ENCODE measurements at places on chromosomes 5 and 9.

DNA sequence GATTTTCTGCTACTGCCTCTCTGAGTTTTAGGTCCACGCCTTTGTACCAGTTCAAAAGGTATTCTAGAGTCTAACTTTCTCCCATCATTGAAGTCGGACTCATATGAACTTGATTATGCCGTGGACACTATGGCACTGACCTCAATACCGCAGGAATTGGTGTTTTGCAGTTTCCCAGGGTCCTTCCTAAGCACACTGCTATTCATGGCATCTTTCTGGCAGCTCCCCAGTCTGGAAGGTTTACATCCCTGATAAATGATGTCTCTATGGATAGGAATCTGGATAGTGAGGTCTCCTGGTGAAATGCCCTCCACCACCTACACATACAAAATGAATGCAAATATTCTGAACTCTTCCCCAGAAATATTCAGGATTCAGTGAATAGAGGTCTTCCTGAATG is 422.2 kb downstream of the CTNND2 start:
- DNase-seq: no peak

GRCh38 chr5:170342153-170342725 is 44.7 kb upstream of the LCP2 start:
- DNase-seq: no peak

DNA sequence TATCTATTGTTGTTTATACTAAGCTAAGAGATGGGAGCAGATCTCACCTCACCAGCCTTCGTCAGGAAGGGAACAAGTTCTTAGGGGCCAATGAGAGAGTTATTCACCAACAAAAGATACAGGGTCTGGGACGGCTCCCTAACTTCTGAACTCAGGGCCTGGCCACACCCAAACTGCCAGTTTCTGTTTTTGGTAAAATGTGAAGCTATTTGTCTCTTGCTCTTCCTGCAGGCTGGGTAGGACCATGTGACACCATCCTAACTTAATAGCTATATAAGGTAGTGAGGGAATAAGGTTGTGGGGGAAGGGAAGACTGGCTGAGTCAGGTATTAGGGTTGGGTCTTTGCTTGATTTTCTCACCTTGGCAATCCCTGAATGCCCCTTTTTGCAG is 480.5 kb downstream of the KDM4C start:
- no peak for DNase-seq

- no peak for DNase-seq
These were observed 22.9 kb upstream of the ROPN1L start for GRCh38 chr5:10418654-10419345.

DNA sequence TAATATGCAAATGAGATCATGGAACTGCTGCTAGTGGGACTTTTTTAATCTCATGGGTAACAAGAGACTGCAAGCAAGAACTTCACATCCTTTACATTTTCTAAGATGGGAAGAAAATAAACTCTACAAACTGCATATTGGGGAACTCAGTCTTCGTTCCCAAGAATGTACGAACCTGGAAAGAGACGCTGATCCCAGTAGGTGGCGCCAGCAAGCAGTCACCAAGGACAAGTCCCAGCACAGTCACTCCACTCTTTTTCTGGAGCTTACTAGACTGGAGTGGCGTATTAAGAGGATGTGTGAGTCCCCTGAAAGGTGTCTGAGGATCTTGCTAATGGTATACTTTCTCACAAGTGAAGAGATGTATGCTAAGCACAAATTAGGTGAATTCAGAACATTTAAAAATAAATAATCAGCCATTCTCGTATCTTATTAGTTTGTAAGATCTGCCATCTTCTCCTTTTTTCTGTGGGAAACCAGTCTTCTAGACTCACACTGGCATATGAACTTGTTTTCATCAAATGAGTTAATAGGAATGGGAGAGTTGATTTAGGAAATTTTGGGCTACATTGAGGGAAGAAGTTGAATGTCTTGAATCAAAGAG is 16.0 kb upstream of the PUM3 start:
- DNase-seq: peak; percentile 27

DNA sequence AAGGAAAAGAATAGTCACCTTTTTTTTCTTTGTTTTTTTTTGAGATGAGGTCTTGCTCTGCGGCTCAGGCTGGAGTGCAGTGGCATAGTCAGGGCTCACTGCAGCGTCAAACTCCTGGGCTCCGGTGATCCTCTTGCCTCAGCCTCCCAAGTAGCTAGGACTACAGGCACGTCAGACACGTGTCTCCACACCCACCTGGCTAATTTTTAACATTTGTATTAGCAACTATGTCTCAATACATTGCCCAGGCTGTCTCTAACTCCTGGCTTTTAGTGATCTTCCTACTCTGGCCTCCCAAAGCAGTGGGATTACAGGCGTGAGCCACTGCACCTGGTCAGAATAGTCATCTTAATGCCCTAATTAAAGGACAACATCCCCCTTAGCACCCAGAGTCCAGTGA is 54.4 kb upstream of the CTSL start:
- DNase-seq: no peak

GRCh38 chr9:130989391-130989790 is 19.6 kb upstream of the LAMC3 start:
- DNase-seq: no peak

DNA sequence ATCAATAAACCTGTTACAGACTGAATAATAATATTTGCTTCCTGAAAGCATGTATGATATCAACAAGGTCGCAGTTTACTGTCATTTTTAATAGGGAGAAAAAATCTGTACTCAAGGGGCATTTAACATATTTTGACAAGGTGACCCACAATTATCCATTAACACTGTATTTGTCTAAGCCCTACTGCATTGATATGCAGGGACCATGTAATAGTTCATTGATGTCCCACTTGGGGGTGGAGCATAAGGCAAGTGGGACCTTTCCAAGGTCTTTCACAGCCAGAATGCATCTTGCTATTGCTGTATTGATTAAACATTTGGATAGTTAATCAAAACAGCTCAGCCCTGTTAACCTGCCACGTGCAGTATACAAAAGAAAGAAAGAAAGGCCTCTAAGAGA is 502.0 kb downstream of the NR2F1-AS1 start:
- no peak for DNase-seq

DNA sequence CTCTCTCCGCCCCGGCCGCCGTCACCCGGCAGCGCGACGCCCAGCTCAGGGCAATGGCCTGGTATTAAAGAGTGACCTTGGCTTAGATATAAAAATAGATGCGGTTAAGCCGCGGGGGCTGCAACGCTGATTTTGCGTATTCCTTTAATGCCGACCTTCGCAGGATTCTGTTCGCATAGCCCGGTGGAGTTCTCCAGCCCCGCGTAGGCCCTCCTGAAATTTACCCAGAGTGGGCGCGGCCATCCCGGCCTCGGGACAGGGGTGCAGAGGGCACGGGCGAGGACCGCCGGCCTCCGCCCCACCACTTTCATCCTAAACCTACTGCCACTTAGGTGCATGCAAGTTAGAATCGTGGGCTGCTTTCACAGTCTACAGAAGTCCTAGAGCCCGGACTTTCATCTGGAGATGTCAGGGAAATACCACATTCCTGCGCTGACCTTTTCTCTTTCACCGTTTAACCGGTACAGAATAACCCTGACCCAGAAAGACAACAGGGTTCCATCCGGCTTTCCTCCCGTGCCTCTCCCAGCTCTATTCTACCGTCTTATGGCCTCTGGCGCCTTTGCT is 492 bp upstream of the FAM169A start:
- DNase-seq: no peak

- no peak for DNase-seq
These were observed 35.5 kb upstream of the CTNNAL1 start for GRCh38 chr9:109048822-109049221.

DNA sequence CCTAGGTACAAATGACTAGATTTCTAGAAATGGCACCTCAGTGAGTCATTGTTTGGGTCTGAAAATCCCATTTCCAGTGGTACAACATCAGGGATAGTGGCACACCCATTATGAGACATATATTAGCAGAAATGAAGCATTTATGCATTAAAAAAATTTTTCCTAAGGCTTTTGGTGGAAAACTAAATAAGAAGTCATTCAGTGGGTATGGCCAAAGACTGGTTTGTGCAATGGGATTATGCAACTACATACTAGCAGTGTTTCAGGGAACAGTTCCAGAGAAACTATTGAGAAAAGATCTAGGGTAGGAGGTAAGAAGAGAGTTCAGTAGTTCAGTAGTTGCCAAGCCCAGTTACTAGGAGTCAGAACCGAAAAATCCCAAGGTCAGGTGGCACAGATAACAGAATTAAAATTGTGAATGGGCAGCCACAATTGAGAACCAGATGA is 106.5 kb upstream of the HAPLN1 start:
- no peak for DNase-seq

GRCh38 chr5:131595088-131596033 is 39.7 kb downstream of the RAPGEF6 start:
- no peak for DNase-seq

- peak; percentile 53 for DNase-seq
These were observed 100.1 kb downstream of the KCNIP1 start for GRCh38 chr5:170603578-170604565.

- DNase-seq: no peak
These were observed 8.3 kb downstream of the KIF4B start for GRCh38 chr5:155021842-155022241.

GRCh38 chr5:35129921-35130485 is 82.3 kb upstream of the AGXT2 start:
- DNase-seq: no peak

DNA sequence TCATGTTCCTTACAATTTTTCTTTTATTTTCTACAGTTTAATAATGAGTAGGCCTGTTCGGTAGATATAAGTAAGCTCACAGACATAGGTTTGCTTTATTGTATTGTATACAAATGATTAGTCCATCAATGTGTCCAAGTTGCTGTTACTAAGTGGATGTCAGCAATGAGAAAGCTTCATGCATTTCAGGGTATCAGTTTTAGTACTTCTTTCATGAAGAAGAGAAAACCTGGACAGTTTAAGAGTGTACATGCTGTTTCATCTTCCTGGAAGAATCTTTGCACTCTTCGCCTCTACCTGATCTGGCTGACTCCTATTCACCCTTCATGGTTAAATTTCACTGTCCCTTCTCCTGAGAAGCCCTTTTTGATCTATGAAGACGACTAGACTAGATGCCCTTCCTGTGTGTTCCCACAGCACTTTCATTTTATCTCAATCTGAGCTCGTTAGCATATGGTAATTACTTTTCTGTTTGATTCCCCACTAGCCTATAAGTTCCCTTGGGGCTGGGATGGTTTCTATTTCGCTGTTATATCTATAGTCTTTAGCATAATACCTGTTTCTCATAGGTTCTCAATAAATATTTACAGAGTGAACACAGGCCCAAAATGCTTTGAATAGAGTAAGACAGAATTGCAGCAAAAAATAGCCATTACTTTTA is 70.7 kb downstream of the CETN3 start:
- DNase-seq: no peak

Data from D721Med (cell line).